ENCODE measurements at places on chromosomes 7 and 10. TPM values are rescaled to one million over a fixed set of nuclear protein-coding genes. Genes with fewer than 3 reads are reported as not detected.

Gene HHEX
- total RNA-seq: 182 TPM

DNA sequence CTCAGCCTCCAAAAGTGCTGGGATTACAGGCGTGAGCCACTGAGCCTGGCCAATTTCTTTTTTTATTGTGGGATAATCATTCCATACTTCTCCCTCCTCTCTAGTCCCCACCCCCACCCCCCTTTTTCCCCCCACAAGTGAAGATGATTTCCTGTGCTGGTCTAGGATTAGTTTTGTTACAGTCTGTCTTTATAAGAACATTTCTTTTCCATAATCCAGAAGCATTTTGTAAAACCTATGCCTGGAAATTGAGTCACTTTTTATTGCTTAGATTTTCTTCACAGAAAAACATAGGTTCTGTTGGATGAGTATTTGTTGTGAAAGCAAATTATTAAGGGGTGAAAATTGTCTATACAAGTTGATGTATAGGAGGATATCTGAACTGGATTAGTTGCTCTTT, 98.9 kb downstream of the KAT6B start:
- H3K27me3 ChIP-seq: peaks cover 3% of the 10 kb centered on the region
- no peak overlapping the region for H3K27ac ChIP-seq
- H3K4me1 ChIP-seq: peaks cover 18% of the 10 kb centered on the region
- no peaks in the 10 kb centered on the region for H3K36me3 ChIP-seq
- DNase-seq: no peak

- no peak overlapping the region for H3K27ac ChIP-seq
- no peak for DNase-seq
- no peak overlapping the region for H3K4me3 ChIP-seq
- H3K4me1 ChIP-seq: peaks cover 4% of the 10 kb centered on the region
- H3K36me3 ChIP-seq: peaks cover 4% of the 10 kb centered on the region
- H3K27me3 ChIP-seq: peaks cover 4% of the 10 kb centered on the region
Observed at GRCh38 chr10:96608805-96609204, 22.0 kb upstream of the TM9SF3 start.

DNA sequence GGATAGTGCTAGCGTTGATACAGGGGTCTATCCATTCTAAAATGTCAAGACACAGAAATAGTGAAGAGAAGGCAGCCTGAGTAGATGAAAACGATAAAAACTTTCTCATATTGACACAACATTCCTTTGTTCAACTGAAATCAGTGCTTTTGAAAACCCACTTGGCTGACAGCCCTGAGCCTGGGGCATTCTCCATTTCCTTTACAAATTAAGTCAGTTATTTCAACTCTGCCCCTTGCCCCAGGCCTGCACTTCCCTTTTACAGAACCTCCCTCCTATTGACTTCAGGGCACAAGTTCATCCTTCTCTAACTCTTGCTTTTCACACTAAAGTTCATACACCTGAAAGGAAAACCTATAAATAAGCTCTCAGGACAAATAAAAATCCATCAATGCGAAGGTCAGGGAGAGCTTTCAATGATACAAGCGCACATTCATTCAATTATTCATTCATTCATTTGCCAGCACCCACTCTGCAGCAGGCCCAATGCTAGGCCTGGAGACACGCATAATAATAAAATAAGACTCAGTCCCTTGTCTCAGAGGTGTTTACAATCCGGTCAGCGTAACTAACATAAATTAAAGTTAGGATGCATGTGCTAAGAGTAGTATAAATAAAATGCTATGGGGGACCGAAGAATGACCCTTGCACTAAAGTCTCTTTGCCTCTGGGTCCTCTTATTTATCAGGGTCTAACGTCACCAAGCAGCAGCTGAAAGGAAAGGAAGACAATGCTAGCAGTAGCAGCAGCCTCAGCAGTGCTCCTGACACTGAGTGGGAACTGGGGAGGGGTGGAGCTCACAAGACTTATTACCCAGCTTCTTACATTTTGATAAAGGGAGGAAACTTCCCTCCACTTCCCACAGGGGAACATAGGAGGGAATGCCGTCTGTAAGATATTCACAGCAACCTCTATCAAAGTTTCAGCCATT, 134.8 kb downstream of the PDE1C start:
- H3K36me3 ChIP-seq: no peaks in the 10 kb centered on the region
- no peak overlapping the region for H3K27ac ChIP-seq
- peaks cover 3% of the 10 kb centered on the region for H3K27me3 ChIP-seq
- no peak for DNase-seq
- H3K4me3 ChIP-seq: no peak overlapping the region

GRCh38 chr7:70132226-70132851, 534.1 kb downstream of the AUTS2 start:
- H3K27ac ChIP-seq: no peak overlapping the region
- H3K4me1 ChIP-seq: no peaks in the 10 kb centered on the region
- no peak for DNase-seq
- H3K36me3 ChIP-seq: no peaks in the 10 kb centered on the region

DNA sequence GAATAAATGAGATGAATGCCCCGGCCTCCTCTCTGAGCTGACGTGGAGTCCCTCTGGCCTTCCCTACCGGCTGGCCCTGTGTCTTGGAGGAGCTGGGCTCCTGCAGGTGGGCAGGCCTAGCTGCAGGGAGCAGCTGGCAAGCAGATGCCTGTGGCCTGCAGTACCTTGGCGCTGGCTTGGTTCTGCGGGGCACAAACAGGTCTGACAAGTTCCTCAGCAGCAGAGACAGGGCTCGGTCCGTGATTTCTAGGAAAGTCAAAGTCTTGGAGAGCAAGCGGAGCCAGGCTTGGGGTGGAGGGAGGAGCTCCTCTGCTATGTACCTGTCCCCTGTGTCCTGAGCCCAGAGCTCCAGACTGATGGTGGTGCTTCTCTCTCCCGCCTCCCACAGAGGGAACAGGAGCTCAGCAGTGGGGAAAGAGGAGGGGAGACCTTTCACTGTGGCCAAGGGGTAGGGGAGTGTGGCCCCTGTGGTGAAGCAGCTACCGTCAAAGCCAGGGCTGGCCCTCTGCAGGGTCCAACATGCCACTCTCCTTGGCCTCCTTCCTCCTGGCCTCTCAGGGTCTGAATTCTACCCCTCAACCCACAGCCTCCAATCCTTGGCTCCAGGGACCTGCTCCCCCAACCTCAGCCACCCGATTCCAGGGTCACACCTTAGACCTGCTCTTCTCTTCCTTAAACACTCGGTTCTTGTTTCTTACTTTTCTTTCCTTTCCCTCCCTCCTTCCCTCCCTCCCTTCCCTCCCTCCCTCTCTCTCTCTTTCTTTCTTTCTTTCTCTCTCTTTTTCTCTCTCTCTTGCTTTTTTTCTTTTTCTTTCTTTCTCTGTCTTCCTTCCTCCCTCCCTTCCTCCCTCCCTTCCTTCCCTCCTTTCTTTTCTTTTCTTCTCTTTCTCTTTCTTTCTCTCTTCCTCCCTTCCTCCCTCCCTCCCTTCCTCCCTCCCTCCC, 20.1 kb downstream of the MYL10 start:
- no peak overlapping the region for H3K4me3 ChIP-seq
- peaks cover 6% of the 10 kb centered on the region for H3K27me3 ChIP-seq
- no peak overlapping the region for H3K27ac ChIP-seq
- H3K4me1 ChIP-seq: no peaks in the 10 kb centered on the region
- DNase-seq: no peak

- no peak for DNase-seq
- H3K4me1 ChIP-seq: no peaks in the 10 kb centered on the region
- no peaks in the 10 kb centered on the region for H3K36me3 ChIP-seq
- peaks cover 1% of the 10 kb centered on the region for H3K27me3 ChIP-seq
- no peak overlapping the region for H3K27ac ChIP-seq
Observed at GRCh38 chr7:135905858-135906257, 71.3 kb downstream of the MTPN start.

DNA sequence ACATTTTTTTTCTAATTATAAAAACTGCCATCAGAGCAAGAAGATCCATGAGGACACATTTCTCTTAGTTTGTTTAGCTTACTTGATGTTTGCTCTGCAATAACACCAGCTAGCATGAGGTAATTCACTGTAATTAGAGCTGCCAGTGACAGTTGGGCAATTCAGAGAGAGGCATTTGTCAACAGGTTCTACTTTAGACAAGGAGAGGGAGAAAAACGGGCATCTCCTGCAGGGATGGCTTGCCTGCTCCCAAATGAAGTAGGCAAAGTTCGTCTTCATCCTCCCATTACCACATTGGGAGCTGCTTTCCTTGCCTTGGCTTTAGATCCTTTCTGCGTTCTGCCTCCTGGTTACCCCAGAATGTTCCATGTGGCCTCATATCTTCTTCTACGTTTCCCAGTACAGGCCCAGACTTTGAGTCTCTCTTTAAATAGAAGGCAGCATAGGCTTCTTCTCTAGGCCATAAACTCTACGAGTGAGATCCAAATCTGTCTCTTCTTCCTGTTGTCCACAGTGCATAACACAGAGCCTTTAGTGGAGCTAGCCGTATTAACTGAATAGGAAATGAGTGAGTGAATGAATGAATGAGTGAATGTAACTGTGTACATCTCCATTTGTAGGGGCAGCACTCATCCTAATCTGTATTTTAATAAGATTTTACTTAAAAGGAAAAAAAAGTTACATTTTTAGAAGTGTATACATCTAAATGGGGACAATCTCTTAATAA, 21.2 kb downstream of the ASB15 start:
- no peaks in the 10 kb centered on the region for H3K27me3 ChIP-seq
- DNase-seq: no peak
- H3K4me3 ChIP-seq: no peak overlapping the region
- no peaks in the 10 kb centered on the region for H3K36me3 ChIP-seq

Measured in endothelial cell (in vitro differentiated cells).